ENCODE measurements at places on chromosomes 5 and 9.

DNA sequence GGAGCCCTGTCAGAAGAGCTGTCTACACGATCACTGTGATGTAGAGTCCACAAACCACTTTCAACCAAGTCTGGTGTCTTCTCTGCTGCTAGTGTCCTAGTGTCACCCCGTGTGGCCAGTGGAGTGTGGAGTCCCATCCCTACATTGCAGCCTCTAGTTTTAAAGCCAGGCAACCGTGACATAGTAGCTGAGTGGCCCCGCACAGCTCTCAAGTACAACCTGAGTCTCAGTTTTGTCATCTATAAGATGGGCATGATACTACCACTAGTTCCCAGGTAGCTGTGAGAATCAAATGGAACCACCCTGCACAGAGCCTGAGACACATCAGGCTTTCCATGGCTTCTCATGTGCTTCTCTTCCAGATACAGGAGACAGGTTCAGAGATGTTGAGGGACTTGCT is 43.2 kb upstream of the AKNA start:
- DNase-seq = no peak

- no peak for DNase-seq
Measured at GRCh38 chr9:91151718-91152095, 210.0 kb downstream of the AUH start.

DNA sequence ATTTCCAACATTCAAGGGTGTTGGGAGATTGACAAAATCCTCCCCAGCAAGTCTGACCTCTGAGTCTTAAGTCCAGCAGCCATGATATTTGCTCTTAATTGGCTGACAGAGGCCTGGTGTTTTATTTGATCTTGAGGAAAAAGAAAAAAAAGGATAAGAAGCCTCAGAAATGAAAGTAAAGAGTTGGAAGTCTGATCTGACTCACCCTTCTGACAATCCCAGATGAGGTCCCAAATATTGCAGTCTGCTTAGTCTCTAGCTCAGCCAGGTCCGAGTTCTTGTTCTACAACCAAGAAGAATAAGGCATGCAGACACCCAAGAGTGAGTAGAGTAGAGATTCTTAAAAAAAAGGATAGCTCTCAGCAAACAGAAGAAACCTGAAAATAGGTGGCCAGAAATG is 632.5 kb upstream of the ST8SIA4 start:
- DNase-seq = no peak

DNA sequence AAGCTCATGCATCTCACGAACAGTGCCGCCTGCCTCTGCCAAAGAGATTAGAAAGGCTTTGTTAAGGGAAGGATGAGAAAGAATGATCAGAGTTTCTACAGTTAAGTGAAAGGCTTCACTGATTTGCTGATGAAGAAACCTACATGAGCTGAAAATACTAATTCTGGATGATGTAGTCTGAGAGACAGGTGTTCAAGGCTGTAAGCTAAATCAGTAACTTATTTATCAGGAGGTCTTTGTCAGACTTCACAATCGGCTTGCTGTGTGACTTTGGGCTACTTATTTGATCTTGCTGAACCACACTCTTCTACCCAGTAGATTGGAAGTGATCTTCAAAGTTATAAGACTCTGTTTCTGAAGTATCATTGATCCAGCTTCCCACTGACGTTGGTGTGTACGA is 264.2 kb downstream of the RAB3C start:
- DNase-seq = no peak

- no peak for DNase-seq
Measured at GRCh38 chr9:112719241-112719691, 1.3 kb upstream of the INIP start.

- DNase-seq = no peak
Measured at GRCh38 chr9:31140316-31140715, 1244.1 kb upstream of the ACO1 start.

DNA sequence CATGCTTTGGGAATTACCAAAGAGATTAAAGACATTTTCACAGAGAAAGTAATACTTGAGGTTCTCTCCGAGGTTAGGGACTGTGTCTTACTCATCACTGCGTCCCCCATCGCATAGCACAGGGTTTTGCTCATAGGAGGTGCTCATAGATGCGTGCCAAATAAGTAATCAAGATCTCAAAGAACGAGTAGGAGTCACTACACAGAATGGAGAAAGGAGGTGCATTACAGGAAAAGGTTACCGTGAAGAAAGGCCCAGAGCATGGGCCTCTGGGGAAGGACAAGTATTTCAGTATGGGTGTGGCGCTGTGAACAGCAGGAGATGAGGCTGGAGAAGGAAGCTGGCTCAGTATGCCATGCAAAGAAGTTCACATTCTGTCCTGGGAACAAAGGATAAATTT is 182.4 kb downstream of the ACTL7B start:
- DNase-seq = no peak

DNA sequence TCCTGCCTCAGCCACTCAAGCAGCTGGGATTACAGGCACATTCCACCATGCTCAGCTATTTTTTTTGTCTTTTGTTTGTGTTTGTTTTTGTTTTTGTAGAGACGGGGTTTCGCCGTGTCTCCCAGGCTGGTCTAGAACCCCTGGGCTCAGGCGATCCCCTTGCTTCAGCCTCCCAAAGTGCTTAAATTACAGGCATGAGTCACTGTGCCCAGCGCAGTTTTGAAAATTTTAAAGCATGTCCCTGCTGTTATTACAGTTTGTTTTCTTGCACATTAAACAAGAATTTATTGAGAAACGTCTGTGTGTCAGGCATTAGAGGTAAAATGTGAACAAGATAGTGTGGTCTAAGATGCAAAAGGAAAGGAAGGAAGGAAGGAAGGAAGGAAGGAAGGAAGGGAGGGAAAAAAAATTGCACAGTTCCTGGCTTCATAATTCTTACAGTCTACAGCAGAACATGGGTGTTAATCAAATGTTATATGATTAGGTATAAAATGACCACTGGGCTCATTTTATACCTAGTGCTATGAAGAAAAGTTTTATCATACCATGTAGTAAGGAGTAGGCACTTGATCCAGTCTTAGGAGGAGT is 205.4 kb downstream of the SNX18 start:
- no peak for DNase-seq

DNA sequence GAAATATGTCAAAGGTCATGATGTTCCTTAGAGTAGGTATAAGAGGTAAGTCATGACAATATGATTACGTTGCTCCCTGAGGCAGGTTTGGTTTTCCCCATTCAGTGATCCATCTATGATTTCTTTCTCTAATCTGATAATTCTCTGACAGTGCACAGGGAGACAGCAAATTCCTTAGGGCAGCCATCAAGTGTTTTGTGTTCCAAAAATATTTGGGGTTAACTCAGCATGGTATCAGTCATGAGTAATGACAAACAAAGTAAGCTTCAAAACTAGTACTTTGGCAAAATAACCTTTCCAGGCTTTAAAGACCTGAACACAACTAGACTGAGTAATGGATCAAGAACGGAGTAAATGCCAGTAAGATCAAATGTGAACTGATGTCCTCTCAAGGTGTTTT is 55.3 kb upstream of the SPATA31E1 start:
- DNase-seq = no peak

- no peak for DNase-seq
Measured at GRCh38 chr9:94847486-94847885, 121.0 kb downstream of the AOPEP start.

GRCh38 chr9:7777771-7778170 is 21.8 kb downstream of the DMAC1 start:
- DNase-seq = peak; percentile 97

GRCh38 chr9:99445371-99445891 is 223.3 kb downstream of the SEC61B start:
- no peak for DNase-seq

DNA sequence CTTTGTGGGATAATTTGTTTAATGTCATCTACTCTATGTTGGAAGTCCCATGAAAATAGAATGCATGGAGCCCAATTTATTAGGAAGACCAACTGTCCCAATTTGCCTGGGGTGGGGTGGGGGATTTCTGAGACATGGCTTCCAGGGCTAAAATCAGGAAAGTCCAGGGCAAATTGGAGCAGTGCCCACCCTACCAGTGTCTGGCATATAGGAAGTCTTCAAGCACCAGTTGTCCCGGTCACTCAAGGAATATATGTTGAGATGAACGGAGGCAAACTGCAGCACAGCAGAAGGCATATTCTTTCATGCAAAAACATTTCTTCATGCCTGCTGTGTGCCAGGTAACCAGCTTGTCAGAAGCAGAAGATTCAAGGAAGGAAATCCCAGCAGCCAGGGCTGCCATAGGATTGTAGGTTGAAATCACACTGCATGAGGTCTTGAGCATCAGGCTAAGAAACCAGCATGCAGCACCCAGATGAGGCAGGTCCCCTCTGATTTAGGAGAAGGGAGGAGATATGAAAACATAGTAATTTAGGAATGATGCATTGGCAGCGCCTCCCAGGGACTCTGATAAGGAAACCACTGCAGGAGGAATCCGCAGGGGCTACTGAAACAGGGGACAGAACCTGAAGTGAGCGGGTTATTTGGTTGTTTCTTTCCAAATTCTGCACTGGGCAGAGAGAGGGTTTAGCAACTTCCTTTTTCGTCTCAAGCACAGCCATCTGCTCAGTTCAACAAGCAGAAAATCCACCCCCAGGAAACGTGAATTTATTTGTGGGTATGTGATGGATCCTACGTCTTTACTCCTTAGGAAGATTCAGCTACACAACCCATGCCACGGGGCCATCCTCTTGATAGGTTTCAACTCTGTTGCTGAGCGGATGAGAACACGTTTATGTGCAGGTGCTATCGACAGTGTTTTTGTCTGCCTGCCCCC is 112.6 kb upstream of the CPEB4 start:
- DNase-seq = no peak

DNA sequence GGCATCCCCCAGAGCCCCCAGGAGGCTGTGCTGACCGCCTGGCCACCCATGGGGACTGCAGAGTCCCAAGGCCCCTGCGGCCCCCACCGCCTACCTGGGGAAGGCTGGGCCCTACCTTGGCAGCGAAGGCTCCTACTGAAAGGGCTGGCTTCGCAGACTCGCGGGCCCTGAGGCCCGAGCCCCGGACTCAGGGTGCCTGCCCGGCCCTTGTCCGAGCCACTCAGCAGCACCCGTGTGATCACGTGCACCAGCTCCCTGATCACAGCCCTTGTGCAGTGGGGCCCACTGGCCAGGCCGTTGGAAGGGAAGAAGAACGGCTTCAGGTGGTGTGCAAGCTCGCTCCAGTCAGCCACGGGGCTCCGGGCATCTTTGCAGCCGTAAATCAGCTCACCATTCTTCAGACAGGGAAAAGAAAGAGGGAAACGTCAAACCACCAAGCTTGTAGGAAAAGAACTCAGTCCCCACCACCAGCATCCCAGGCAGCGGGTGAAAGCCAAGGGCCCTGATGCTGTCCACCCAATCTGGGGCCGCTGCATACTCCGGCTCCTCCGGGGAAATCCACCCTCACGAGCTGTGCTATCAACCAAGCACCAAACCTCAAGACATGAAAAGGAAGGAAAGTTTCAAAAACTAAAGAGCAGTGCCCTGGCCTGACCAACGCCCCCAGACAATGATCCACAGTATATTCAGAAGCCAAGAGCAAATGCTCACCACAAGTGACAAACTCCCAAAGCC is 31.9 kb downstream of the IPPK start:
- no peak for DNase-seq

DNA sequence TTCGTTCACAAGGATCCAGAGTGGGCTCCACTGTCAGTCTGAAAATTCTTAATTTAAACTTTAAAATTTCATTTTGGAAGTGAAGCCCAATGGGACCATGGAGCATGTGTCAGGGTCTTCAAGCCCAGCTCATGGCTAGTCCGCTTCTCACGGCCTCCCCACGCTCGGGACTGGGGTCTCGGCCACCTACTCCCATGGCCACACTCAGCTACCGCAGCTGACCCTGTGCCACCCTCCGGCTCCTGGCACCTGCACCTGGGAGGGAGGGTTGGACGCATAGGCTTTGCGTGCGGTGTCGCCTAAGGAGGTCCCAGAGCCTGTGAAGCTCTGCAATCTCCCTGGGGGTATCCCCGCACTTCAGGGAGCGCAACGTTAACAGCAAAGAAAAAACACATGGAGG is 175.7 kb upstream of the PRLR start:
- DNase-seq = no peak

- DNase-seq = no peak
Measured at GRCh38 chr5:168327451-168327850, 36.0 kb downstream of the WWC1 start.

- DNase-seq = peak; percentile 15
Measured at GRCh38 chr5:152331718-152332117, 73.4 kb downstream of the NMUR2 start.

All from NCI-H345 (cell line).